ENCODE measurements at places on chromosomes 6 and 20. TPM values are rescaled to one million over a fixed set of nuclear protein-coding genes. Genes with fewer than 3 reads are reported as not detected.

DNA sequence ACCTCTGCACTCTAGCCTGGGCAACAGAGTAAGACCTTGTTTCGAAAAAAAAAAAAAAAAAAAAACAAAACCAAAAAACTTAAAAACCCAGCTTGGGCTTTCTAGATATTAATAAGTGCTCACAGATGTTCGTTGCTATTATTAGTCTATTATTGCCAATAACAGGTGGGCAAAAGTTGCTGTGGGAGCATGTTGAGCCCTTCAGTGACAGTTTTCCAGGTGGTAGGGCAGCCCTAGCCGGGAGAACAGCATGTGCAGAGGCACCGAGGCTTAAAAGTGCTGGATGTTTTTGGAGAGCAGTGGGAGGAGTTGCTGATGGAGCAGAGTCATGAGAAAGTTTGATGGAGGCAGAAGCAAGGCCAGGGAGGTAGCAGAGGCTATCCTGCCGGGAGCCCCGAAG lies 4.4 kb downstream of the PPP1R16B start:
- H3K27ac ChIP-seq = no peak overlapping the region
- peaks cover 14% of the 10 kb centered on the region for H3K36me3 ChIP-seq
- no peaks in the 10 kb centered on the region for H3K27me3 ChIP-seq
- DNase-seq = no peak

- no peak for DNase-seq
- H3K4me3 ChIP-seq = no peak overlapping the region
- H3K36me3 ChIP-seq = no peaks in the 10 kb centered on the region
- H3K27me3 ChIP-seq = no peaks in the 10 kb centered on the region
Measured at GRCh38 chr20:57215826-57216471, 50.5 kb downstream of the BMP7 start.

GRCh38 chr6:79269877-79270276 lies 35.4 kb upstream of the HMGN3 start:
- DNase-seq = no peak
- H3K27ac ChIP-seq = no peak overlapping the region
- no peaks in the 10 kb centered on the region for H3K27me3 ChIP-seq

DNA sequence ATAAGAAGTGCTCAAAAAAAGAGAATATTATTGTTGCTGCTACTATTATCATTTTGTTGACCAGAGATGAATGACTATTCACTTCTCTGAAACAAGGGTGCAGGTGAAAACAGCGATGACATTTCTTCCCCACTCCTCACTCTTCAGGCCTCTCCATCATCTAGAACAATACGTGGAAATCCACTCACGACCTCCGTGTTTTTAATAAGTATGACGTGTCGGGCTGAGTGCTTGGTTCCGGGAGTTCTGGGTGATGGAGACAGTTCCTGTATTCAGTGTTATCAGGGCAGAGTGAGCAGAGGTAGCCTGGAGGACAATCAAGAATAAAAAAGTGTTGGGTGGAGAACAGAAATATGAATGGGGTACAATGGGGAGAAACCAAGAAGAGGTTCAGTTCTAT lies 130.0 kb upstream of the ZNF217 start:
- no peaks in the 10 kb centered on the region for H3K36me3 ChIP-seq
- no peak overlapping the region for H3K4me3 ChIP-seq

DNA sequence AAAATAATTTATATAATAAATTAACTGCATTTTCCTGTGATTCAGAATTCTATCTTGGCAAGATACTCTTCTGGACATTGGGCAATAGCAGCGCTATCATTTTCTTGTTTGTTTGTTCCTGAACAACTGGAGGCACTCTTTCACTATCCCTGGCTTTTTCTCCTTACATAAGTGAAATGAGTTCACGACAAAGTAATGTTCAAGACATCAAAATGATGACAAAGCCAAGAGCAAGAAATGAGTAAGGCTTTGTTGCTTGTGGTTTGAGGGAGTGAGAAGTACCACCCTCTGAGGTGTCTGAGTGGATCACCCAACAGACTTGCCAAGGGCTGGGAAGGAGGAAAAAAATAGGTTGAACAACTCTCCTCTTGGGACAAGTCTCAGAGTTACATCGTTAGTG lies 466.6 kb upstream of the JAG1 start:
- no peak for DNase-seq
- H3K27me3 ChIP-seq = no peaks in the 10 kb centered on the region
- H3K27ac ChIP-seq = no peak overlapping the region
- H3K4me3 ChIP-seq = no peak overlapping the region

DNA sequence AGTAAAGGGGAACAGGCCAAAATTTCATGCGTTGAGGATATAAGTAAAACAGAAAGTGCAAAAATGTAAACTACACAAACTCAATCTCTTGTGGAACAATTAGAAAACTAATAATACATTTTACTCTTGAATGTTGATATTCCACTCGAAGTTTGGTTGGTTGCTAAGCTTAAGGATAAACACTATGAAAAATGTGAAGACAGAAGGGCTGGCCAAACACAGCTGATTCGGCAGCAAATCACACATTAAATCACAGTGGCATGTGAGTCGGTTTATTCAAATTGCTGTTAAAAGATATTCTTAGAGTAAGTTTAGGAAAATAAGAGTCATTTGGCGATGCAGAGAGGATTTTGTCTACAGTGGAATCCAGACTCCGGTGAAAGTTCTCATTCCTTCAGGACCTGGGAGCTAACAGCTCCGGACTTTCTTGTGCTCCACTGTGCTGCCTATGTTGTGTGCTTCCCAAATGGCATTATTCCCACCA lies 1.4 kb upstream of the EPM2A start:
- peak overlapping the region; percentile 90 for H3K27ac ChIP-seq
- H3K4me3 ChIP-seq = no peak overlapping the region
- H3K4me1 ChIP-seq = peaks cover 5% of the 10 kb centered on the region
- peak; percentile 8 for DNase-seq
- no peaks in the 10 kb centered on the region for H3K36me3 ChIP-seq
- no peaks in the 10 kb centered on the region for H3K27me3 ChIP-seq

SLC22A1 gene
- total RNA-seq = 4.5 TPM

- no peak for DNase-seq
- H3K27me3 ChIP-seq = no peaks in the 10 kb centered on the region
- H3K36me3 ChIP-seq = peaks cover 38% of the 10 kb centered on the region
- H3K4me1 ChIP-seq = peaks cover 4% of the 10 kb centered on the region
- H3K27ac ChIP-seq = no peak overlapping the region
Measured at GRCh38 chr20:25289886-25290597, 42.2 kb downstream of the PYGB start.

- peak; percentile 45 for DNase-seq
- H3K4me1 ChIP-seq = peaks cover 58% of the 10 kb centered on the region
- H3K27ac ChIP-seq = peak overlapping the region; percentile 15
- H3K4me3 ChIP-seq = no peak overlapping the region
- no peaks in the 10 kb centered on the region for H3K27me3 ChIP-seq
- peaks cover 50% of the 10 kb centered on the region for H3K36me3 ChIP-seq
Measured at GRCh38 chr20:51426718-51427650, 115.5 kb downstream of the NFATC2 start.

WFDC6 gene
- not detected for total RNA-seq

DNA sequence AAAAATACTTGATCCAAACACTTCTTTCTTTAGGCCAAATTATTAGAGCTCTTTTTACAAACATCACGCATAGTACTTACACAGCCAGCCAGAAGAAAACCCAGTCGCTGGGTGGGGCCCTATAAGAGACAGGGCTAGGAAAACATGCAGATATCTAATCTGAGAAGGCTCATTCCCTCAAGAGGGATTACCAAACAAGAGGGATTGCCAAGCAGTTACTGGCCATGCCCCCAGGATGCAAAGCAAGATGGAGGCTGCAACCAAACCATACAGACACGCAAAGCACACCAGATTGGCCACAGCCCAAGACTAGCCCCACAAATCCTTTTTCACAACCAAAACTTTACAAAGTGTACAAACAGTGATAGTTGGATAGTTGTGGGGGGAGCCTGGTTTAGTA lies 1235.4 kb upstream of the GJE1 start:
- H3K4me1 ChIP-seq = no peaks in the 10 kb centered on the region
- H3K27ac ChIP-seq = no peak overlapping the region
- H3K4me3 ChIP-seq = no peak overlapping the region
- no peak for DNase-seq

WFDC5 gene
- total RNA-seq = not detected

FAM209B gene
- total RNA-seq = 2.0 TPM

- peak overlapping the region; percentile 59 for H3K27ac ChIP-seq
- no peak overlapping the region for H3K4me3 ChIP-seq
- no peaks in the 10 kb centered on the region for H3K36me3 ChIP-seq
- H3K4me1 ChIP-seq = peaks cover 4% of the 10 kb centered on the region
- H3K27me3 ChIP-seq = no peaks in the 10 kb centered on the region
- no peak for DNase-seq
Measured at GRCh38 chr6:132130626-132131298, 179.6 kb upstream of the CCN2 start.

- H3K4me3 ChIP-seq = no peak overlapping the region
- H3K36me3 ChIP-seq = no peaks in the 10 kb centered on the region
- H3K27me3 ChIP-seq = no peaks in the 10 kb centered on the region
Measured at GRCh38 chr6:128964233-128964755, 81.4 kb downstream of the LAMA2 start.

DNA sequence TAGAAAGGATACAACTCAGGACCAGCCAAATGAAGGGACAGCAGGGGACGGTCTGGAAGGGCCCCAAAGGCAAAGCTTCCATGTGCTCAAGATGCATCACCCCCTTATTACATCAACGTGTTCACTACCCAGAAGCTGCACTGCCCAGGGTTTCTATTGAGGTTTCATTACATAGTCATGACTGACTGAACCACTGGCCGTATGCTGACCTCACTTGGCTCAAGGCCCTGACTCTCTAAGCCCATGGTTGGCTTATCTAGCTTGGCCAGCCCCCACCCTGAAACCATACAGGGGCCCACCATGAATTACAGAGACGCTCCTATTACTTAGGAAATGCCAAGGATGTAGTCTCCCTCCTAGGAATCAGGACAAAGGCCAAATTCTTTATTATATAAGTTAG lies 179.4 kb downstream of the FOXC1 start:
- H3K4me1 ChIP-seq = no peaks in the 10 kb centered on the region
- no peaks in the 10 kb centered on the region for H3K36me3 ChIP-seq
- DNase-seq = no peak
- no peak overlapping the region for H3K27ac ChIP-seq
- H3K4me3 ChIP-seq = no peak overlapping the region
- no peaks in the 10 kb centered on the region for H3K27me3 ChIP-seq

DNA sequence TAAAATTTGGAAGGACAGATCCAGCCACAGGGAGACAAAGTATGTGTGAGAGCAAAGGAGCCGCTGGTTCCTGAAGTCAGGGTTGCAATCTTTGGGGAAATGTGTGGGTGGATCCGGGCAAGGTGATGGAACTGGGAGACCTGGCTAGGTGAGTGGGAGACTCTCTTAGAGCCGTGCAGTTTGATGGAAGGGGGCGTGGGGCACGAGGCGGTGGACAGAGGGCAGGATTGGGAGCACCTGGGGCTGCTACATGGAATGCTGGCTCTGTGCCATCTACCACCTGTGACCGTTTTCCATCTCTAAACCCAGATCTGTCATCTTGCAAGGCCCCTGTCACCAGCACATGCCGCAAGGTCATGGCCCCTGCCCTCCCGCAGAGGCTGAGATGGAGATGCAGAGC lies 268.4 kb downstream of the SMOC2 start:
- no peak overlapping the region for H3K27ac ChIP-seq
- no peaks in the 10 kb centered on the region for H3K27me3 ChIP-seq
- DNase-seq = no peak
- H3K36me3 ChIP-seq = no peaks in the 10 kb centered on the region

EYA2 gene
- 0.30 TPM for total RNA-seq

GRCh38 chr20:19375395-19375794 lies 163.0 kb downstream of the SLC24A3 start:
- no peaks in the 10 kb centered on the region for H3K36me3 ChIP-seq
- no peak overlapping the region for H3K4me3 ChIP-seq
- H3K4me1 ChIP-seq = no peaks in the 10 kb centered on the region
- H3K27ac ChIP-seq = no peak overlapping the region

- H3K4me1 ChIP-seq = no peaks in the 10 kb centered on the region
- DNase-seq = no peak
- no peaks in the 10 kb centered on the region for H3K27me3 ChIP-seq
- H3K36me3 ChIP-seq = no peaks in the 10 kb centered on the region
- H3K4me3 ChIP-seq = no peak overlapping the region
Measured at GRCh38 chr6:146550911-146551310, 7.3 kb downstream of the RAB32 start.

GTF3C6 gene
- 28.2 TPM for total RNA-seq

SULF2 gene
- total RNA-seq = 48.7 TPM

KIF6 gene
- total RNA-seq = not detected

- H3K27ac ChIP-seq = no peak overlapping the region
- no peaks in the 10 kb centered on the region for H3K36me3 ChIP-seq
- DNase-seq = peak; percentile 74
- no peaks in the 10 kb centered on the region for H3K27me3 ChIP-seq
- peaks cover 17% of the 10 kb centered on the region for H3K4me1 ChIP-seq
Measured at GRCh38 chr6:131519670-131520436, 53.2 kb upstream of the ARG1 start.

NFATC2 gene
- 141 TPM for total RNA-seq

DNA sequence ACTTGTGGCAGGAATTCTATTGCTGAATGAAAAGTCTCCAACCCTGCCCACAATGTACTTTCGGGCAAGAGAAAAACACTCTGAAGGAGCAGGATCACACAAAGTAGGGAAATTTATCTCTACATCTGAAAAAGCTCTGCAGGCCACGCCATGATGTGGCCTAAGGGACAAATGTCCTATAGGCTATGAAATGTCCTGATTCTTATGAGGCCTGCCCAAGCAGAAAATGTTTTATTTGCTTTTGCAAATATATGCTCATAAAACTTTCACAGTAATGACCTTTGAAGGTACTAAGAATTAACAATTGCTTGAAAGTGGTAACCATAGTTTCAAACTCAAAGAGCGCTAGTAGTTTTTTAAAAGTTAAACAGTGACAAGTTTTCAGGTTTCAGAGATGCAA lies 31.0 kb downstream of the SYCP2 start:
- H3K27ac ChIP-seq = no peak overlapping the region
- DNase-seq = no peak
- H3K36me3 ChIP-seq = no peaks in the 10 kb centered on the region
- no peaks in the 10 kb centered on the region for H3K4me1 ChIP-seq

PLAGL1 gene
- total RNA-seq = 4.9 TPM

COL12A1 gene
- total RNA-seq = 0.25 TPM

EDN3 gene
- 0.41 TPM for total RNA-seq

DNA sequence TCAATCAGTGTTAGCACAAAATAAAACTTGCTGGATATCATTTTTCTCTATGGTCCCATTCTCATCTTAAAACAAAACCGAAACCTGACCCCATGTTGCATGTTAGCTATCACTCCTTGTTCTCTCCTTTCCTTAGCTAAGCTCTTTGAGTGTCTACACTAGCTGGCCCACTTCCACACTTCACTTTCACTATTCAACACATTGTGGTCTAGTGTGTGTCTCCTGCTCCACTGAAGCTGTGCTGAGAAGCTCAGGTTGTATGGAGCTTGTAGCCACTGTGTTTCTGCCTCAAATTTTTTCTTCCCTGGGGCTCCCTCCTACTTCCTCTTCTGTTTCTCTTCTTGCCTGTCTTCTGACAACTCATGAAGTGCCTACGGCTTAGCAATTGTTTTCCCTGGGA lies 223.0 kb downstream of the NKAIN2 start:
- H3K27me3 ChIP-seq = no peaks in the 10 kb centered on the region
- no peaks in the 10 kb centered on the region for H3K36me3 ChIP-seq
- H3K4me3 ChIP-seq = no peak overlapping the region

GGTLC1 gene
- total RNA-seq = not detected

GRCh38 chr6:38215651-38216311 lies 396.3 kb downstream of the ZFAND3 start:
- H3K27ac ChIP-seq = no peak overlapping the region
- H3K27me3 ChIP-seq = no peaks in the 10 kb centered on the region
- no peak overlapping the region for H3K4me3 ChIP-seq
- no peaks in the 10 kb centered on the region for H3K36me3 ChIP-seq

- no peak overlapping the region for H3K4me3 ChIP-seq
- no peak overlapping the region for H3K27ac ChIP-seq
- no peaks in the 10 kb centered on the region for H3K36me3 ChIP-seq
- no peaks in the 10 kb centered on the region for H3K4me1 ChIP-seq
- H3K27me3 ChIP-seq = no peaks in the 10 kb centered on the region
Measured at GRCh38 chr6:83199863-83200225, 6.7 kb downstream of the RWDD2A start.

Data from natural killer cell (primary cell).